ENCODE measurements at places on chromosomes 11 and 22. TPM values are rescaled to one million over a fixed set of nuclear protein-coding genes. Genes with fewer than 3 reads are reported as not detected.

The C11orf91 gene
- 1.4 TPM for total RNA-seq

The BIRC3 gene
- 0.60 TPM for total RNA-seq

The MMP3 gene
- total RNA-seq: not detected

The SLC22A6 gene
- total RNA-seq: not detected

The B4GALNT4 gene
- total RNA-seq: 9.6 TPM

The C11orf86 gene
- not detected for total RNA-seq

The ANO1 gene
- 0.40 TPM for total RNA-seq

The ART1 gene
- total RNA-seq: not detected

The CLMP gene
- total RNA-seq: 0.18 TPM

The PAMR1 gene
- total RNA-seq: not detected

The OR5AK2 gene
- total RNA-seq: not detected

The TMEM135 gene
- total RNA-seq: 36.8 TPM

The VPS11 gene
- 27.0 TPM for total RNA-seq
